ENCODE measurements at places on chromosomes 11 and 22.

GRCh38 chr11:72625691-72626413 lies 48.4 kb downstream of the PDE2A start:
- DNase-seq = no peak

DNA sequence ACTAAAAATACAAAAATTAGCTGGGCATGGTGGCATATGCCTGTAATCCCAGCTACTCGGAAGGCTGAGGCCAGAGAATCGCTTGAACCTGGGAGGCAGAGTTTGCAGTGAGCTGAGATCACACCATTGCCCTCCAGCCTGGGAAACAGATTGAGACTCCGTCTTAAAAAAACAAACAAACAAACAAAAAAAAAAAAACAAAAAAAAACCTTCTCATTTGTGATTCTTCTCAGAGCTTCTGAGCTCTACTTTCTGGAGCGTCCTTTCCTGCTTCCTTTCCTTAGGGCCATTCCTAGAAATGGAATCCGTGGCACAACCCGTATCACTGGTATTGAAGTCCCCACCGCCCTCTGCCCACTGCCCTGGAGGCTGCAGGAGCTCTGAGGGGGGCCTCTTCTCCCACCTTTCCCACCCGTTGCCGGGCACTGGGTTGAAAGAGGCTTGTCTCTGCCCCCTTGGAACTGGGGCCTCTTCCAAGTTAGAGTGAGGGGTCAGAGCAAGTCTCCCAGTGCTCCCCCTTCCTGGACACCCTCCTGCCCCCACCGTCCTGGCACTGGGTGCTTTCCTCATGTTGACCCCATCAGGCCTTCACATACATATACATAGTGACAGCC lies 2.0 kb upstream of the SHISA8 start:
- DNase-seq = no peak

DNA sequence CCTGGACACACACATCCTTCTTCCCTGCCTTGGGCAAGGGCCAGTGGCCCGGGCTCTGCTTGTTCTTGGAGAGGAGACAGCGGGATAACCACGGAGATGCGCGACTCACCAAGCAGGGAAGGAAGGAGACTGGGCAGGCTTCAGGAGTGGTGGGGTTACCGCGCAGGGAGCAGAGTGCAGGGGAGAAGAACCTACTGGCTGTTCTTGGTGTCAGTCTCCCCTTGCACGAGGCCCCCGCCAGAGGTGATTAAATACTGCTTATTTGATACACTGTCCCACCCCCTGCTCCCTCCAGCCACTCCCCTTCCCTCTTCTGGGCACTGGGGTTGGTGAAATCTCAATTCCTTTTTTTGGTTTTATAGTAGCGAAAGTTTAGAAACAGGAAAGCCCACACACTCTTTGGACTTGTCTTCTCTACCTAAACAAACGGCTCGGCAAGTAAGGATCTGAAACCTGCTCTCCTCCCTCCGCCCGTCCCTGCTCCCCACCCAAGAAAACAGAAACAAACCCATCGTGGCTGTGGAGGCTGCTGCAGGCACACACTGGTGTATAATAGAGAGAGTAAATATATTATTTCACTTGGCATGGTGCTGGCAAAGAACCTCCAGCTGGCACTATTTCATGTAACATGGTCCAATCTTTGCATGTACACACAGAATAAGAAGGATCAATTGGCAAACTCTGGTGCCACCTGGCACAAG lies 10.8 kb downstream of the LARGE2 start:
- DNase-seq = no peak

- DNase-seq = no peak
Measured at GRCh38 chr11:70853068-70853769, 399.2 kb downstream of the SHANK2 start.

- DNase-seq = no peak
Measured at GRCh38 chr11:77470971-77471370, 2.9 kb downstream of the PAK1 start.

- DNase-seq = no peak
Measured at GRCh38 chr22:46753360-46753759, 9.1 kb upstream of the TBC1D22A start.

- no peak for DNase-seq
Measured at GRCh38 chr22:34427436-34427835, 507.2 kb upstream of the LARGE1 start.

- no peak for DNase-seq
Measured at GRCh38 chr22:26707581-26707980, 50.2 kb downstream of the MIAT start.

DNA sequence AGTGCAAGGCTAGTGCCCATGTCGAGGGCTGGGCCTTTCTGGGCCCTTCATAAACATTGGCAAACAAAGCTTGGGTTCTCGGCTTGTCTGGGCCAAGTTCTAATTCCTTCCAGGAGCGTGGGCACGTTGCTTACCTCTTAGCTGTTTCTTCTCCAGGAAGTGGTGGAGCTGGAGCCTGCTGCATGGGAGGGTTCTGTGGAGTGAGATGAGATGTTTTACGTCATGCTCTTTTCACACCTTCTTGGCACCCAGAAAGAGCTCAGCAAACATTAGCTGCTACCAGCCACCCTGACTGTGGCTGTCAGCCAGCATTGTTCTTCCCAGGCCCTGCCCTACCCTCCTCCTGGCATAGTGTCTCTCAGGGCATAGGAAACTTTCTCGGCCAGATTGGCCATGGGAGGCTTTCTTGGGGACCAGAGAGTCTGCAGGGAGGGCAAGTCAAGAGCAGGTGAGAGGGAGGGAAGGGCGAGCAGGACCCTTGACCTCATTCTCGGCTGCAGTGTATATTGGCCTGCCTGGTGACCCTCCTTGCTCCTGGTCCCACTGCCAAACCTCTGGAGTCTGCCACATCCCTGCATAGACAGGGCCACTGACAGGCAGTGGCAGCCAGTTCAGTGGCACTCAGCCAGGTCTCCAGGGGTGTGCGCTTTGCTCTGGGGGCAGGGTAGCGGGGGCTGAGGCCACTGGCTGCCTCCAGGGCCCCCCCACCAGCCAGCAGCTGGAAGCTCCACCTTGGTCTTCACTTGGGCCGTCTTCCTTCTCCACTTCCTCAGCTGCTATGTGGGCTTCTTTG lies 98.8 kb downstream of the BCR start:
- DNase-seq = no peak

DNA sequence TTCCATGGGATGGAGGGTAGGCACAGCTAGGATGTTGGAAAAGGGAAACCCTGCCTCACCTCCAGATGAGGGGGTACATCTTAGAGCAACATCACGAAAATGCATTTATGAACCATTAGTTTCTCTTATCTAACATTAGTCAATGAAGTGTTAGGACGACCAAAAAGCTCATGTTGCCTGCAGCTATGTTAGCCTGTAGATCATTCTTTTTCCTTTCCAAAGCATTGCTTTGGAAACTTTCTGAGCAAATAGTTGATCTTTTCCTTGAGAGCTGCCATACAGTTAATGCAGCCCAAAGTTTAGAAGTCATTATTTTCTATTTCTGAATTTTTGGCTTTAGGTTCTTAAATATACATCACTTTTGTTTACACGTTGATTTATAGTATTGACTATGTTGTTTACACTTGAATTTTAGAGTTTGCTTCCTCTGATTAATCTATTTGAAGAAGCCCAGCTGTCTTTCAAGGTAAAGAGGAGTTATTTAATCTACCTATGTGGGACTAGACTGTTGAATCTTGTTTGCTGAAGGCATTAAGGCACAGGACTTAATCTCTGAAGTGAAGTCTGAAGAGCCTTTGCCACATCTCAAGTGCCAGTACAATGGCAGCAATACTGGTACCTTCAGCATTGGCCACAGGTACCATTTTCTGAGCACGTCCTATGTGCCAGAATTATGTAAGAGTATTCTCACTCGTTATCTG lies 11.0 kb downstream of the POU2AF3 start:
- DNase-seq = no peak

DNA sequence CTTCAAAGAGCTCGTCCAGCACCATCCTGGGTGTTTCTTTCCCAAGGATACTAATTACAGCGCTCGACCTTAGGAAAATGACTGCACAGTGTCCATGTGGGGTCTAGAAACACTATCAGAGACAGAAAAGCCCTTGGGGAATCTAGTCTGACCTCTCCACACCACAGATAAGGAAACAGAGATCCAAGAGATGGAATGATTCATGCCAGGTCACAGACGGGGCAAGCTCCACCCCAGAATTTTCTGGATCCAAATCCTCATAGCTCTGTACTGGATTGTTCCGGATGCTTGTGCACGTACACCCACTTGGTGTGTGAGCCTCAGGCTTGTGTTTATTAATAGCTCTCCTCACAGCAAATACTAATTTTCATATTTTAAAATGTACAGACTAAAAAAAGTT lies 11.3 kb downstream of the ABTB2 start:
- no peak for DNase-seq

DNA sequence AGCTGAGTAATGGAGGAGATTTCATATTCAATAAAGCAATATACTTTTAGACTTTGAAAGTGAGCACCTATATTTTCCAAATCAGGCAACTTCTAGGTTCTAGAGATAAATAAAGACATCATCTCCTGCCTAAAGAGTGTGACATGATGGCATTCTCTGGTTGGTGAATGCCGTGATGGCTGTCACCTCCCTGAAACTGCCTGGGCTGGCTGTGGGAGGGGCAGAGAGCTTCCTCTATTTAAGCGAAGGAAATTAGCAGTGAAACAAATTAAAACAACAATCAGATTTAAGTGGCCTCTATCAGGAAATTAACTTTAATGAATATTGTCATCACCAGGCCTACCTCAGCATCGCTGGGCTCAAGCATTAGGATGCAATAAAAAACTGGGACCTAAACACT lies 113.9 kb downstream of the ARL14EP start:
- DNase-seq = no peak

- no peak for DNase-seq
Measured at GRCh38 chr11:64969209-64969608, 2.7 kb downstream of the MAJIN start.

GRCh38 chr11:1082728-1083620 lies 8.3 kb downstream of the MUC2 start:
- DNase-seq = no peak

DNA sequence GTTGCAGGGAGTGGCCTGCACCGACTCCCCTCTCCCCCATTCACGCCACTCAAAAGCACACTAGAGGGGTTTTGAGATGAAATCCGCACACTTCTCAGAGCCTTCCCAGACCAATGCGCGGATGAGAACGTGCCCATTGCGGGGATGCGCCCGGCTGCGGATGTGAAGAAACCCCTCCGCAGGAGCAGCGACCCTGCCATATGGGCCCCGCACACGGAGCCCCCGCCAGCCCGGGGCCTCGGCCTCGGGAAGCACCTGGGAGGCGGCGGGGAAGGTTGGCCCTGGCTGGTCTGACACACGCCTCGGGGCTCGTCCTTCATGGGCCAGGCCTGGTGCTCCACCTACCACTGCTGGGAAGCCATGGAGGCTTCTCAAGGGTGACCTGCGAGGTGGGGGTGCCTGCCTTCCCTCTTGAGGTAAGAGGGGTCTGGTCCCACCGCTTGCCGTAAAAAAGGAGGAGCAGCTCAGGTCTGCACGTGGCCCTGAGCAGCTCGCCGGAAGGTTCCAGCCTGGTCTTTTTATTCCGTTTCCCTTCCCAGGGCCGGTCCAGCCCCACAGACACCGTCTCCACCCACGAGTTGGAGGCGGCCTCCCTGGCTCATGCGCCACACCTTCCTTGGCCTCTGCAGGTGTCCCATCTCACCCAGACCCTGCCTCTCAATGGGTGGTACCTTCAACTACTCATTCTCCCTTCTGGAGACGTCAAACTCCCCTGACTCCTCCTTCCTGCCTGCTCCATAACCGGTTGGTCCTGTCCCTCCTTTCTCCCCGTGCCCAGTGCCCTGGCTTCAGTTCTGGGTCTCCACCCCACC lies 39.4 kb downstream of the TRMU start:
- DNase-seq = no peak

- no peak for DNase-seq
Measured at GRCh38 chr11:75084883-75085282, 11.8 kb downstream of the OR2AT4 start.

GRCh38 chr11:67436459-67437081 lies 912 bp downstream of the PTPRCAP start:
- no peak for DNase-seq

DNA sequence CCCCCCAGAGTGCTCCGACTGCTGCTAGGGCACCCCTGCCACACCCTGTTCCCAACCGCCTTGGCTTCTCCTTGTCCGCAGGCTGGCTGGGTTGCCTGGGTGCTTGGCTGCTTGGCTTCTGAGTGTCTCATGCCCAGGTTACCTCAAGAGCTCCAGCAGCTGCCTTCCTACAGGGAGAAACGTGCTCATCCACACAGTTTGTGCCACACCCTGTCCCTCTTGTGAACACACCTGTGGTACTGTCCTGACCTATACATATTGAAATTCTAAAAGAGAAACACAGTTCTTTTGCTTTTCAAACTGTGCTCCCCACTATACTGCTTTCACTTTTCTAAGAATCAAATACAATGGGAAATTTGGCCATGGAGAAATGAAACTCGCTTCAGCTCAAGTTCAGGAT lies 191.4 kb downstream of the DBX1 start:
- DNase-seq = no peak

GRCh38 chr11:76248210-76248609 lies 41.9 kb upstream of the WNT11 start:
- DNase-seq = peak; percentile 30

DNA sequence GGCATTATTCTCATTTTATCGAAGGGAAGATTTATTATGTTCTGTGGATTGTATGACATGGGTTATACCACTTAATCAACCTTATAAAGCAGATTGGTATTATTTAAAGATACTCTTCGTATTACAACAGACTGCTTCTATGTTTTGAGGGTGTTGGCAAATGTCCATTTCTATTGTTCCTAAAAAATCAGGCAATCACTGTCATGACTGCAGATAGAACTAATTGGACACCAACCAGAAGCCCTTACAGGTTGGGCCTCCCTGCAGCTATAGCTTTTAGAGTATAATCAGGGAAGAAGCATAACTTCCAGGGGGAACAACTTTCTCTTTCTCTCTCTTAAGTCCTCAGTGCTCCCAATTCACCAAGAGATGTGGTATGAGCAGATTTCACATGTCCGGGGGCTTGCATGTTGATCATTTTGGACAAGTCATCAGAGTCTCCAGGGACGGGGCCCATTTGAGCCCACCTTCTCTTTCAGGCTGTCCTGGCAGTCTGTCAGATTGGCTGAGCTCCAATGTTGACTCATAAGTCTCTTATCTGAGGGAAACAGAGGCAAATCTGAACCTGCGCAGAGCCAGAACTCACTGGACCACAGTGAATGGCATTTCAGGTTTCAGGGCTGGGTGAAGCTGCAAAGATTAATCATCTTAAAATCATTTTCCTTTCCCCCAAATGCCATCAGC lies 264.0 kb upstream of the CCDC90B start:
- no peak for DNase-seq

GRCh38 chr22:47074105-47074504 lies 311.7 kb downstream of the TBC1D22A start:
- DNase-seq = no peak

DNA sequence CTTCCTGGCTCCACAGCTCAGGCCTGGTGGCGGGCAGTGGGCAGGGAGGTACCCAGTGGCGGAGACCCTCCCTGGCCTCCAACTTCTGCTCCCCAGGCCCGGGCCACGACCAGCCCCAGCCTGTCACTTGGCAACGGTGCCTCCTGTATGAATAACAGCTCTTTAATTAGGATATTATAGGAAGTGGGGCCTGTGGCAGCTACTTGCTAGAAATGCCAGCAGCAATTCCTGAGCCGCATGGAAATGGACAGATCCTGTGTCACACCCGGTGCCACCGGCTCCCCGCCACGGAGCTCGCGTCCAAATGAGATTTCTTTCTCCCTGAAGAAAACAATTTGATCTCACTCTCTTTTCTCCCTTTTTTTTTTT lies 104.5 kb downstream of the CHST1 start:
- no peak for DNase-seq
